Activated CD8-positive, alpha-beta memory T cell treated with anti-CD3 and anti-CD28 coated beads for 1 hour (primary cell): ENCODE measurements at places on chromosomes 2 and 18.

DNA sequence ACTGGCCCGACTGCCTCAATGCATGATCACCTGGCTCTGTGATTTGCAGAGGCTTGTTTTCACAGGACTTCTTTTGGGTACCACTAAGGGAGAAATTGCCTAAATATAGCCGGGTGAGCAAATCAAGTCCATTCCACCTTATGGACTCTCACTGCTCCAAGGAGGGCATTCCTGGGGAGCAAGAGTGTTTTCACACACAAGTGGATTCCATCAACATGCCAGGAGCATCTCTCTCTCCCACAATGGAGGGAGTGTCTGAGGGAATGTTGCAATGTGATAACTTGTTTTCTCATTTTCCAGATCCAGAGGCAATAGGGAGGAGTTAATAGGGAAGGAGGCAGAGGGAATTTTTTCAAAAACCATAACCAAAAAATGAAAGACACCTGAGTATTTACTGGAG is 250.7 kb downstream of the SATB2 start:
- no peak for DNase-seq

GRCh38 chr18:12010187-12010802 is 29.0 kb downstream of the IMPA2 start:
- no peak for DNase-seq

DNA sequence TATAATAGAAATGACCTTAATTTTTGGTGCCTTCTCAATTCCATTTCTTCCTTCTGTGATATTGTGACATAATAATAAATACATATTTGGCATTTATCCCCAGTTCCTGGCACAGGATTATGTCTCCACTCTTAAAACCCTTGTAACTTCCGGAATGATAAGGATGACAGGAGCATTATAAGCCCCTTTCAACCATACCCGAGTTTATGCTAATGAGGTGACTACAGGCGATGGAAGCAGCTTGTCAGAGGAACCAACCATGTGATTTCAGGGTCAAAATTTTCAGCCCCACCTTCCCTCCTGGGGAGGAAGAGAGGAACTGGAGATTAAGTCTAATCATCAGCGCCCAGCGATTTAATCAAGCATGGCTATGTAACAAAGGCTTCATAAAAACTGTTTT is 528.5 kb upstream of the CRIM1 start:
- no peak for DNase-seq

DNA sequence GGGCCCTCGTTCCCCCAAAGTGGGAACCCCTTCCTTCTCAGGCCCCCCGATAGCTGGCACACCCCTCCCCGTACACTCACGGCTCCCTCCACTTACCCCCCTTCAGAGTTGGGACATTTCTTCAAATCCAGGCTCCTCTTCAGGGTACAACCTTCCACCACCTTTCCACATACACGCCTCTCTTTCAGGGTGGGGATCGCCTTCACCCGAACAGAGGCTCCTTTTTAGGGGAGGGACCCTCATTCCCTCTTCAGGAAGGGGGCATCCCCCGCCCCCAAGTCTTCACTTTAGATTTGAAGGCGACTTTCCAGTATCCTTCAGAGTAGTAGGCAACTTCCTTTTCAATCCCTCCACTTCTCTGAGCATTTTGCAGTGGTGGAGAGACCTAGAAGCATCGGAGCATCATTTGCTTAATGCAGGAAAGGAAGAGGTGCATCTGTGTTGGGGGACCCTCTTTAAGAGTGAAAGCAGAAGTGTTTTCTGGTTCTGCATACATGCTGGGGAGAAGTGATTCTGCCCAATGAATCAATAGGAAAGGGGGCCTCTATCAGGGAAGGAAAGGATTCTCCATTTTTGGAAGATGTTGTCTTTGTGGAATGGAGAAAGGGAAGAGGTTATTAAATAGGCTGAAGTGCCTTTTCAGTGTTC is 845 bp downstream of the EML4 start:
- DNase-seq: no peak

DNA sequence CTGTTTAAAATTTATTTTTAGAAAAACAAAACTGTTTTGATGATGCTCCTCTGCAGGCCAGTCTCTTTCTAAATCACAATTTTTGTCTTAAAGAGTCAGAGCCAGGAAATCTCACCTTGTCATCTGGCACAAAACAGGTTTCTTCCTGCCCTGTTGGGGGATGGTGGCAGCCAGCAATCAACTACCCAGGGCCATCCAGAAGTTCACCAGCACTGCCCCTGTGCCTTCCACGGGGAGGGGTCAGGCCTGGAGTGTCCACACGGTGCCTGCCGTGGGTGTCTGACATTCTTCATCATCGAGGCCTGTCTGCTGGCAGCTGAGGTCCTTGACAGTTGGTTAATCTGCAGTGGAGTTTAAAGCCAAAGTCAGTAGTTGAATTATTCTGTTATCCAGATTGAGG is 40.0 kb upstream of the BMP10 start:
- DNase-seq: no peak

- DNase-seq: no peak
Observed at GRCh38 chr18:2083691-2084090, 487.6 kb downstream of the METTL4 start.

DNA sequence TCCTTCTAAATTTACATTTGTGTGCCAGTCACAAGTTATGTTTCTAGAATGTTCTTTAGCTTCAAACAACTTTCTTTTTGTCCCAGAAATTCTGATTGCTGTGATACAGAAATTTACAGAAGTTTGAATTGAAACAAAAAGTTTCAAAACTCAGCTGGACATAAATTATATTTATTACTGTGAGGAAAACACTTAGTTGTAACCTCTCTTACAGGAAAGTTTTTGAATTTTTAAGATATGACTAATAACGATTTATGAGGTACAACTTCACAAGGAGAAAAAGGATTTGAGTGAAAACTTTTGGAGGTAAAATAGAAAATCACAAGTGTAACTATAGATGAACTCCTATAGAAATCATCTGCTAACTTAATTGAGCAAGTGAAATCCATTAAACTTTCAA is 205.3 kb downstream of the TMEM247 start:
- DNase-seq: no peak

DNA sequence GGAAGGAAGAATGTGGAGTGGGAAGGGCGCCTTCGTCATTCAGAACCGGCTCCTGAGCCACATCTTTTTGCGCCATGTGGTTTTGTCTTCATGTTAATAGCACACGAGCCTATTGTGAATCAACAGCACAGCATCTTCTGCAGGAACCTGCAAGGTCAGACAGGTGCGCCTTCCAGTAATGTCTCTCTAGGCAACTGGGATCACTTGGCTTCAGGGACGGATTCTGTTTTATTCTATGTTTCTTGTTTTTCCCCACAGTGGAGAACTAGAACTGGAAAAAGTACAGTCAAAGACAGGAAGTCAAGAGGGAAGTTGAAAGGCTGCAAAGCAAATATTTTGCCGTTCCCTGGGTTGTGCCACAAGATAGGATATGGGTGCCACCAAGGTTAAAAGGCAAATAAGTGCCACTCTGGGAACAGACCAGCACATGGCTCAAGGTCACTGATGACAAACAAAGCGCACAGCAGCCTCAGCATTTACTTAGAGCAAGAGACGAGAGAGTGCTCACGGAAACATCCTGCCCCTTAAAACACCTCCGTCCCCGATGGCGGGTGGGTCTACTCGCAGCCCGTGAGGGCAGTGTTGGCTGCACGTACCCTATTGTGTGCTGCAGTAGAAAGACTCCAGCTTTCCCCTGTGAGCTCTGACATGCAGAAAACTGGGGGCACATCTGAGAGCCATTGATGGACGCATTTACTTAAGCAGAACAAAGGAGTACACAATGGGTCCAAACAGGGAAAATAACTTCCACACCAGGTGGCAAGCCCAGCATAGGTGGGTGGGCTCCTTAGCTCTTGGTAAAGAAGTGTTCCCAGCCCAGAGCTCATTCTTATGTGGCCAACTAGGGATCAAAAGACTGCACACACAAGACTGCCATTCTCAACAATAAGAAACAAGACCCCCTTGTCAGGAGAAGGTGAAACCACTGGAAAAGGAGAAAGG is 107.2 kb upstream of the PARD3B start:
- DNase-seq: no peak

DNA sequence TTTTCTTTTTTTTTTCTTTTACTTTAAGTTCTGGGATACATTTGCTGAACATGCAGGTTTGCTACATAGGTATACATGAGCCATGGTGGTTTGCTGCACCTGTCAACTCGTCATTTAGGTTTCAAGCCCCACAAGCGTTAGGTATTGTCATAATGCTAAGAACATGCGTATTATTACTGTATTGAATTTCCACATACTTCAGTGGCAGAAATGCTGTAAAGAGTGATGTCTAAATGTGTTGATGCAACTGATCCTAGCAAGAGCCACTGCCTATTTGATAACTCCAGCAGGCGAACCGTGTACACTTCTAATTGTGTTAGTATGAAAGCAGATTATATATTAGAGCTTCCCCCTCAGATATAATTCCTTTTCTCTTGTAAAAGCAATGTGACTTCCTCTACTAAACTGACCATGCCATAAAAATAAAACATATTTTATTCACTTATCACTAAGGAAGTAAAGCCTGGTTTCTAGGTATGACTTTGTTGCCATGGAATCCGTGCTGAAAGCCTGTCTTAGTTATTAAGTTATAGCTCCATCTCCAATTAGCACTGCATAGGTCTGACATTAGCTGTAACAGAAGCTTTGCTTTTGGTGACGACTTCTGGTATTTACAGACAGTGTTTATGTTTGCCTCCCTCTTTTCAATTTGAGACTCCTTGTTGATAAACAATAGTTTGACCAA is 280.0 kb downstream of the GALR1 start:
- DNase-seq: no peak

DNA sequence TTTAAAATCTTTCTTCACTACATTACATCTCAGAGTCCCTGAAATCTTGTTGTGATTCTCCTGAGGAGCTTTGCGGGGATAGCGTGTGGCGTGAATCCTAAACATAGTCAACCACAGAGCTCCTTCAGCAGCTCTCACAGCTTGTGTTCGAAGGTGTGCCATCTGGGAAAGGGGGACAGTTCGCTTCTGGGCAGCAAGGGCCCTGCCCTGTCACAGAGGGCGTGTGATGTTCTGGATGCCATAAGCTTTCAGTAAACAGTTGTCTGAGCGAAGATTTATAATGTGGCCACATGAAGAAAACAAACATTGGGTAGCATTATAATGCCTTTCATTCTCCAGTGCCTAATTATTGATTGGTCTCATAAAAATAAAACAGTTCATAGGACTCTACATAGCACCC is 172.5 kb downstream of the MYO1B start:
- no peak for DNase-seq

- no peak for DNase-seq
Observed at GRCh38 chr2:96205888-96206287, 2.7 kb downstream of the STARD7 start.

DNA sequence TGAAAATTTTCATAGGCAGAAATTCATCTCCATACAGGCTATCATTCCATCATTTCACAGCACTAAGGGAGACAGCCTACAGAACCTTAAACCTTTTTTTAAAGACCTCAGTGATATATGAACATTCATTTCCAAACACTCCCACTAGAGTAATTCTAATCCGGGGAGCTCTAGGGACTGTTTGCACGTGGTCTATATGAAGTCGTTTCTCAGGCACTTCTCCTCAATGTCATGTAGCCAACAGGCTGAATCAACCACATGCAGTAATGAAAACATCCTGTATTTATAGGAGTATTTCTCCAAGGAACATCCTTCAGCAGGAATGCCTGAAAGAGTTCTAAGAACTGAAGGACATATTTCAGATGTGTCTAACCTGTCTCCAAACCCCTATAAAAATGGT is 97.3 kb upstream of the CREB1 start:
- DNase-seq: no peak

DNA sequence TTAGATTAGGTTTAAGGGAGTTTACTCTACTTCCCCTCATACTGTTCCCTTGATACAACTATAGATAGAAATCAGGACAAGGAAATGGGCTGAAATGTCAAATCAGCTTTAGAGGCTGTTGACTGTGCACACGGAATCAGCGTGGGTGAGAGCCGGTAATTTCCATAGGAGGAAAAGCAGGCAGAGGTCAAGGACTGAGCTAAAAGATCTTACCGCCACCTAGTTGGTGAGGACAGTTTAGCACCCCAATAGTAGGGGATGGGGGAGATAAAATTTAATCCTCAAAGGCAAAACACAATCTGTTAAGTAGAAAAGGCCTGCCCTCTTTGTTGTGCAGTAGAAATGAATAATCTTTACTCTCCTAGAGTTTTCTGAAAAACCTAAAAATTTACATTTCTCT is 1154.5 kb upstream of the CHAC2 start:
- no peak for DNase-seq

DNA sequence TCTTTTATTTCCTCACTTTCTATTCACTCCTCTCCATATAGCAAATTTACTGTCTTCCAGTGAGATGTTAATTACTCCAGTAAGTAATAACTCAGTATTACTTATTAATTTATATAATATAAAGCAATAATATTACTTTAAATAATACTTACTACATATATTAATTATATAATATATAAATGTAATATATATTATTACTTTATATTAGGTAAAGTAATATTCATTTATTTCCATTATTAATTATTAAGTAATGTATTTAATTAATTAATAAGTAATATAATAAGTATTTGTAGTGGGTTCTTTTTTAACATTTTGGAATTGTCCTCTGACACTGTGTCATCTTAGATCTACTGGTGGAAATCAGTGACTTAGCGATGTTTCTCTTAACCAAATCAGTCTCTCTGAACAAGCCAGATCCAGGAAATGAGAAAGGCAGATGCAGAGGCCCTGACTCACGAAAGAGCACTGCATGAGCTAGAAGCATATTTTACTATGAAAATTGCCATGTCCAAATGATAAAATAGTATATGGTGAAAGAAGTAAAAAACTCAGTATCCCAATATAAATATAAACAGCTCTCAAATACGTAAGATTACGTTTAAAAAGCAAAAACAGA is 115.9 kb downstream of the DSEL start:
- DNase-seq: no peak

DNA sequence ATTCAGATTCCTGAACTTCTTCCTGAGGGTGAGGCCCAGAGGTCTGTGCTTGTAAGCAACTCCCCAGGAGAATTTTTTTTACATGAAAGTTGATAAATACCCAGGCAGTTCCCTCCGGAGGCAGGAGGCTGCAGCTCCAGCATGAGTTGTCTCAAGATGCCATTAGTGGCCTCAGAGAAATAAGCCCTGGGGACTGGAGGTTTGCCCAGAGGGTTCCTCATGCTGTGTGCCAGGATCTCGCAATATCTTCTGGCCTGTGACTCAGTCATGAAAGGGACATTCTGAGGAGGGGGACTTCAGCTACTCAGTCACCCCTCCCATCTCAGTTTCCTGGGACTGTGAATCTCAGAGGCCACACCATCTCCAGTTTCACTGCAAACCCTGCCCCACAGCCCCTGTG is 49.9 kb downstream of the LYPD1 start:
- no peak for DNase-seq

DNA sequence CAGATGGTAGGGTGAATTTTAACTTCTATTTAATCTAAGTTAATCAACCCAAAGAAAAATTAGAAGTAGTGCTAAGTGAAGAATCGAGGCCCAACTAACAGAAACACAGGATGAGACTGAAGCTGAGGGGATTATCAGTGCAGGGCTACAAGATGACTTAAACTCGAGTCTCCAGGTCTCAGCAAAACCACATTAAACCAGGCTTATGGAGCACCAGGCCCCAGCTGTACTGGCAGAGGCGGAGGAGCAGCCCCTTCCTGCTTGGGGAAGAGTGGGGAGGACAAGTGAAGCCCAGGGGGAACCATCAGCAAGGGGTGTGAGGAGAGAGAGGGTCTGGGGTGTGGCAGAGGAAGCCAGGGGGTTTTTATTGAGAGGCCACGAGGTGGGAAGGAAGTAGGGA is 135.9 kb upstream of the EPAS1 start:
- no peak for DNase-seq
